Suppressor macrophage treated with lipopolysaccharide for 4 hours (primary cell): ENCODE measurements at places on chromosomes 13 and 19.

GRCh38 chr13:99367663-99368448 lies 60.7 kb upstream of the GPR183 start:
- DNase-seq: peak; percentile 44

GRCh38 chr13:80447747-80448146 lies 106.8 kb upstream of the SPRY2 start:
- DNase-seq: no peak

DNA sequence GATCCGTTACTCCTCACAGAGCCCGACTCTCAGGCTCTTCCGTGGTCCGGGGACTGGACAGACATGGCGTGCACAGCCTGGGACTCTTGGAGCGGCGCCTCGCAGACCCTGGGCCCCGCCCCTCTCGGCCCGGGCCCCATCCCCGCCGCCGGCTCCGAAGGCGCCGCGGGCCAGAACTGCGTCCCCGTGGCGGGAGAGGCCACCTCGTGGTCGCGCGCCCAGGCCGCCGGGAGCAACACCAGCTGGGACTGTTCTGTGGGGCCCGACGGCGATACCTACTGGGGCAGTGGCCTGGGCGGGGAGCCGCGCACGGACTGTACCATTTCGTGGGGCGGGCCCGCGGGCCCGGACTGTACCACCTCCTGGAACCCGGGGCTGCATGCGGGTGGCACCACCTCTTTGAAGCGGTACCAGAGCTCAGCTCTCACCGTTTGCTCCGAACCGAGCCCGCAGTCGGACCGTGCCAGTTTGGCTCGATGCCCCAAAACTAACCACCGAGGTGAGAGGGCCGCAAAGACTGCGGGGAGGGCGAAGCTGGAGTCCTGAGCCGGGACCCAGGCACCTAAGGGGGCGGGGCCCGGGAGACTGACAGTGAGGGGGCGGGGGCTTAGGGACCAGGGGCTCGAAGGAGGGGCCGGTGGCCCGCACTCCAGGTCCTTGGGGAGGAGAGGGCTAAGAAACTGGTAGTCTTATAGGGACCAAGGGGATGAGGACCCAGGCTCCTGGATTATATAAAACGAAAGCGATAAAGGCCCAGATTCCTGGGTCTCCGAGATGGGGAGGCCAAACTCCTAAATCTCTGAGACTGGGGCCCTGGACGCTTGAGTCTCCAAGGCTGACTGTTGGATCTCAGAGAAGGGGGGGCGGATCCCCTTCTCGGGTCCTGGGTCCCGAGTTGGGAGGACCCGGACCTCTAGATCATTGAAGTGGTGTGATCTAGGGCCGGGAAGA lies 2.0 kb downstream of the ETV2 start:
- peak; percentile 74 for DNase-seq

GRCh38 chr19:58357481-58358145 lies 4.3 kb upstream of the A1BG start:
- no peak for DNase-seq

DNA sequence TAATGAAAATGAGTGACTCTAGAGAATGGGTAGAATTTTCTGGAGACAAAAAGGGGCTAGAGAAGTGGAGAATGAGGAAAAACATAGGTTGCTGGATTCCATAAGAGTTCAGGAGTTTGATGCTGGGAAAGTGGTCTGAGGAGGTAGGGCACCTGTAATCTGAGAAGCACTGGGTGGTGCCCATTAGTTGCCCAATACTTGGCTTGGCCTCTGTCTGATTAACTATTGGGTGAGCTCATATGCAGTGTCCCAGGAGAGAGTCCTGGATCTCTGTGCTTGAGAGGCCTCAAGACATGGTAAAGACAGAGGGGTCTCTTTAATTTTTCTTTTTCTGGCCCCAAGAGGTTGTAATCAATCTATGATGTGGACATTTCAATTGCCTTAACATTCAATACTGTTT lies 390.1 kb downstream of the TDRD3 start:
- DNase-seq: no peak

- no peak for DNase-seq
Observed at GRCh38 chr13:104975272-104975671, 1560.2 kb downstream of the EFNB2 start.

GRCh38 chr13:40979232-40979631 lies 39.9 kb downstream of the ELF1 start:
- DNase-seq: no peak

- DNase-seq: no peak
Observed at GRCh38 chr13:25432691-25433090, 60.9 kb downstream of the ATP8A2 start.

- no peak for DNase-seq
Observed at GRCh38 chr19:42153672-42154433, 21.6 kb upstream of the POU2F2 start.

DNA sequence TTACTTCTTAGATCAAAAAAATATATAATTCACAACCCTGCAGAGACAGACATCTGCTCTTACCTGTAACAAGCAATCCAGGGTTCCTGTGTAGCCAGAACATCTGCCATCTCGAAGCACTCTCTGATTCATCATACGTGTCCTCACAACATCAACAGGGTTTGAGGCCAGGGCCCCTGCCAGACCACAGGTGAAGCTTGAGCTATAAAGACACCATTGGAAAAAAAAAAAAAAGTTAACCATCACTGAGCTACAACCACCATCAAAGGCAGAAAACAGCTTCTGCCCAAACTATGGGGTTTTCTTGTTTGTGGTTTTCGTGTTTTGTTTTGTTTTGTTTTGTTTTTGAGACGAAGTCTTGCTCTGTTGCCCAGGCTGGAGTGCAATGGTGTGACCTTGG lies 19.3 kb downstream of the SLC25A30 start:
- no peak for DNase-seq

DNA sequence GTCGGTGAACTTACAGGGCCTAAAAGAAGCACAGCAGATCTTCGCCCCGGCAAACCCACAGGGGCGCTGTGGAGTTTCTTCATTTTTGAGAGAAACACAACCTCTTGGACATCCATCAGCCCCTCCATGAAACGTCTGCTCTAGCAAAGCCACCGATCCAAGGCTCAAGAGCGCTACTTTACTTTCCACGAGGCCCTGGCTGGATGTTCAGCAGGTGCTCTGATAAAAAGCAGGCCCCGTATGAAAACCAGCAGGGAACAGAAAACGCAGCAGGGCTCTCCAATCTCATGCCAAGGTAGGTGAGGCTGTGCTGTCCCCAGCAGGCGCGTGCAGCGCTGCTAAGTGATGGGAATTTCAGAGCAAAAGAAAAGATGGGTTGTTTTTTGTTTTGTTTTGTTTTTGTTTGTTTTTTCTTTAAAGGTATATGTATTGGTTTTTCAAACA lies 86.7 kb downstream of the IRS2 start:
- DNase-seq: no peak

DNA sequence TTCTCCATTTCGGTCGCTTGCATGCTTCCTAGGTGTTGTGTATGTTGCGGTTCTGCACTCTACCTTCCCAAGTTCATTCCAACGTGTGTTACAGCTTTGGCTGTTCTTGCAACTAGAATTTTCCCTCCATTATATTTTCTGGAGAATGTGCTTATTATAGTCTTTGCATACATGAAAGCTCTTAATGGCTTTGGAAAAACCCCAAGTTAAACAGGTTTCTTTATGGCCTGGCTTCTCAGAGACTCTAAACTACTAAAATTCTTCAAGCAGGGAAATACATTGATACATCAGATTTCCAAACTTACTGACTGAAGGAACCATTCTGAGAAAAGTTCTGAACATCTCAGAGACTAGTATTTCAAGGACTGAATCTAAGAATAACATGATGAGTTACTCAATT lies 11.9 kb downstream of the MIPEP start:
- DNase-seq: no peak

GRCh38 chr13:22162889-22163288 lies 492.0 kb downstream of the FGF9 start:
- DNase-seq: peak; percentile 73

- DNase-seq: no peak
Observed at GRCh38 chr13:34358811-34359513, 541.0 kb downstream of the RFC3 start.

GRCh38 chr13:95523598-95523997 lies 28.9 kb upstream of the CLDN10 start:
- DNase-seq: no peak

GRCh38 chr19:14505488-14506239 lies 9.7 kb upstream of the GIPC1 start:
- DNase-seq: peak; percentile 71

DNA sequence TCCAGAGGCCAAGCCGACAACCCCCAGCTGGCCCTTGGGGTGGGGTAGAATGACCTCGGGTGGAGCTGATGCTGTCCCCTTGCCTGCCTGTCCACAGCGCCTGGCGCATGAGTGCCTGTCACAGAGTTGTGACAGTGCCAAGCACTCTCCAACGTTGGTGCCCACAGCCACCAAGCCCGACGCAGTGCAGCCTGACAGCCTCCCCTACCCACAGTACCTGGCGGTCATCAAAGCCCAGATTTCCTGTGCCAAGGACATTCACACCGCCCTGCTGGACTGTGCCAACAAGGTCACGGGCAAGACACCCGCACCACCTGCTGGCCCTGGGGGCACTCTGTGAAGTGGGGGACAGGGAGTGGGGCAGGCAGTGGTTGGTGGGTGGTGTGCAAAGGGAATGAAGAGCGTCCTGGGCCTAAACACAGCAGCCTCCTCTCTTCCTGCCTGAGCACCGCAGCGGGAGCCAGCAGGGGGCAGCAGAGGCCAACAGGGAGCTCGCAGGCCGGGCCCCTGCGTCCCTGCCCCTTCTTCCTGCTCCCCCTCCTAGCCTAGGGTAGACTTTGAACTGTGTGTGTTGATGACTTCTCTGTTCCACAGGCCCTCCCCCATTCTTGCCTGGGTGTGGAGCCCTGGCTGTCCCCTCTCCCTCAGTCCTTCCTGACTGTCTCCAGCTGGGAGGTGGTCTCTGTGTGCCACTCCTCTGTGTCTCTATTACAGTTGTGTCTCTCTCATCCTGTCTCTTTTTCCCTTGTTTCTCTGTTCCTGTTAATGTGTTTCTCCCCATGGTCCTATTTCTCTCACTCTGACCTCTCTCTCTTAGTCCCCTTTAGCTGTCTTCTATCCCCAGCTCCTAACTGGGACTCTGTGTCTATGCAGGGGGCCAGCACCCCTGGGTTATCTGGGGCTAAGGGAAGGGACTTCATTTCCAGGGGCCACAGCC lies 6.5 kb downstream of the MED29 start:
- DNase-seq: peak; percentile 97

GRCh38 chr19:45306518-45307027 lies 16.1 kb downstream of the CKM start:
- no peak for DNase-seq

DNA sequence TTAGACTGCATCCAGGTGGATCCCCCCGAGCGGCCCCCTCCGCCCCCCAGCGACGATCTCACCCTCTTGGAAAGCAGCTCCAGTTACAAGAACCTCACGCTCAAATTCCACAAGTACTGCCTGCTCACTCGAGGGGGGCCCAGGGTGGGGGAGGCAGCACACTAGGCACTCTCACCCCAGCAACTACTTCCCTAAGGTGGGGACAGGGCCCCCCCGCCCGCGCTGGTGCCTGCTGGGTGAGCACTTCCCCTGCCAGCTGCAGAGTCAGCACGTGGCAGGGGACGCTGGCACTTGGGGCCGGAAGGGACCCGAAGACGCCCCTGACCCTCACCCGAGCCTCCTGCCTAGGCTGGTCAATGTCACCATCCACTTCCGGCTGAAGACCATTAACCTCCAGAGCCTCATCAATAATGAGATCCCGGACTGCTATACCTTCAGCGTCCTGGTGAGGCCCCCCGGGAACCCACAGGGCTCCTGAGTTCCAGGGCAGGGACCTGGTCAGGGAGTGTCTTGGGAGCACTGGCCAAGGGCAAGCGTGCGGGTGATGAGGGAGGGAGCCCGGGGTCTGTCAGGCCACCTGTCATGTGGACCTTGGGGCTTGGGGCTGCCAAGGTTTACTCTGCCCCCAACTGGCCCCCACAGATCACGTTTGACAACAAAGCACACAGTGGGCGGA lies 5.2 kb downstream of the MCOLN1 start:
- DNase-seq: no peak

- DNase-seq: no peak
Observed at GRCh38 chr13:111387026-111387871, 66.8 kb downstream of the TEX29 start.

DNA sequence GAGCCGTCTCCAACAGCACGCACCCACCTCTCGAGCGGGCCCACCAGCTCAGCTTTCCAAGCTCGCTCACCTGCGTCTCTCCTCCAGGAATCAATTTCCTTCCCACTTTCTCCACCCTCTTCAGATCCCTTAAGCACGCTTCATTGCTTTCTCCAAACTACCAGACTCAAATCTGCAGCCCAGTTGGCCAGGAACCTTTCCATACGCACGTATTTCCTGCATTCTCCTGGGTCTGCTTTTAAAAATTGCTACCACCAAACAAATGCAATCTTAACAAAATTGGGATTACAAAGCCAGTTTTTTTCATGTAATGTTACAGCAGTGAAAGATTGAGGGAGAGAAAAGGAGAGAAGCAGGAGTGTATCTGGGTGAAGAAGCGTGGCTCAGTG lies 1.5 kb downstream of the ENOX1 start:
- DNase-seq: no peak

DNA sequence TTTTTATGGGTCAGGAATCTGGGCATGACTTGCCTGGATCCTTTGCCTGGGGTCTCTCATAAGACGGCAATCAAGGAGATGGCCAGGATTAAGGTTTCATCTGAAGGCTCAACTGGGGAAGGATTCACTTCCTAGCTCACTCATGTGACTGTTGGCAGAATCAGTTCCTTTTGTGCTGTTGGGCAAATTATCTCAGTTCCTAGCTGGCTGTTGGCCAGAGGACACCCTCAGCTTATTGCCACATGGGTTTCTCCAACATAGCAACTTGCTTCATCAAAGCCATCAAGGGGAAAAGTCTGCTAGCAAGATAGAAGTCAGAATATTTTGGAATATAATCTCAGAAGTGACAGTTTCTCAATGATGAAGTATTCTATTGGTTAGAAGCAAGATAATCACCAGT lies 12.2 kb upstream of the EVI5L start:
- DNase-seq: peak; percentile 76

- DNase-seq: no peak
Observed at GRCh38 chr13:52371736-52372247, 34.2 kb downstream of the THSD1 start.

DNA sequence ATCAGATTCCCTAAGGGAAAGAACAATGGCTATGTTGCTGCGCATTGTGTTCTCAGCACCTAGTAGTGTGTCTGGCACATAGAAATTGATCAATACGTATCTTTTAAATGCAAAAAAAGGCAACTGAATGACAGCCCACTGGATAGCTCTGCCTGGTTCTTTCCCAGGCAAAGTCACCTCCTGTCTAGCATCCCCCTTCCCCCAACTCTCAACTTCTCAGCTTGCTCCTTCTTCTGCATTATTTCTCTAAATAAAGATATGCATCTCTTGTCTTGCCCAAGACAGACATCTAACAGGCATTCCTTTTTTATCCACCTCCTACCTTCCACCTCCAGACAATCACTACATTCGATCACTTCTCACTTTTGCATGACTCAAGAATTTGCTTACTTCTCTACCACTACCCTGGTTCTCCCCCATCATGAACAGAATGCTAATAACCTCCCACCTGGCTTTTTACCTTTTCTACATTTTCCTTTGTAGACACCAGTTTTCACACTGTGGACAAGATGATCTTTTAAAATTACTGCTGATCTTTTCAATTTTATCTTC lies 26.5 kb upstream of the OXGR1 start:
- no peak for DNase-seq

GRCh38 chr13:75661443-75661842 lies 25.3 kb downstream of the LMO7 start:
- DNase-seq: no peak
